ENCODE measurements at places on chromosomes 7 and 10. TPM values are rescaled to one million over a fixed set of nuclear protein-coding genes. Genes with fewer than 3 reads are reported as not detected.

CYP3A7 gene
- not detected for total RNA-seq

CLDN4 gene
- total RNA-seq, result 0.17 TPM

HECW1 gene
- not detected for total RNA-seq

DNA sequence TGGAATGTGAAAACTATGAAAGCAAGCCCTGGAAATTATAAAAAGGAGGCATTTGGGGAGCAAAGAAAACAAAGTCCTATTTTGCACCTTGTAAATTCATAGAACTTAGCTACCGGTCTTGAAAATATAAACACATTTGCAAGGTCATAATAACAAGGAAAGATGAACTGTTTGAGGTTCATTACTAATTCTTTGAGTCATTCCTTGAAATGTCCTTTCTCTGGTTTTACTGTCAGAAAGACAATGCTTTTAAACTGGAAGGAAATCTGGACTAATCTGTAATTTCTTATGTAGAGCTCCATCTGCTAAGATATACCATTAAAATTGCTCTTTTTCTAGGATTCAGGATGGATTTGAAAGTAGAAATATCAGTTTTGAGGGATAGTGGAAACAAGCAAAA, 1.4 kb downstream of the ERLIN1 start:
- peaks cover 22% of the 10 kb centered on the region for H3K36me3 ChIP-seq
- no peak overlapping the region for H3K27ac ChIP-seq
- H3K4me3 ChIP-seq, result peak overlapping the region; percentile 99
- no peak for DNase-seq
- no peaks in the 10 kb centered on the region for H3K27me3 ChIP-seq
- H3K4me1 ChIP-seq, result peaks cover 45% of the 10 kb centered on the region

GRCh38 chr10:29239569-29240472, 49.0 kb upstream of the LYZL1 start:
- no peak overlapping the region for H3K4me3 ChIP-seq
- no peak for DNase-seq
- no peak overlapping the region for H3K27ac ChIP-seq
- no peaks in the 10 kb centered on the region for H3K4me1 ChIP-seq
- peaks cover under 1% of the 10 kb centered on the region for H3K27me3 ChIP-seq

GRCh38 chr7:30173058-30173897, 38.5 kb downstream of the MTURN start:
- no peaks in the 10 kb centered on the region for H3K36me3 ChIP-seq
- H3K4me1 ChIP-seq, result no peaks in the 10 kb centered on the region
- peaks cover 2% of the 10 kb centered on the region for H3K27me3 ChIP-seq

DNA sequence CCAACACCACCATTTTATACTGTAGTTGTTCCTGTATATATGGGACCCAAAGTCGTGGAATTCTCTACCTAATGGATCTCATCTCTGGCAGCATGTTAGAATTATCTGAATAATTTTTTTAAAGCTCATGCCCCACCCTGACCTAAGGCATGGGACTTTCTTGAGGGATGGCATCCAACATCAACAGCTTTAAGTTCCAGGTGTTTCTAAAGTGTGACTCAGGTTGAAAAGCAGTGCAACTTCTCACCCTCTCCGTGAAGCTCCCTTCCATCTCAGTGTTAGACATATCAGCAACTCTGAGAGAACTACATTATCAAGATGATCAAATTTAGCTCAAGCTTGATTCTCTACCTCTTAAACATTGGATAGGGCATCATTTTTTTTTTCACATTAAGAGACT, 18.1 kb upstream of the RAB18 start:
- H3K27me3 ChIP-seq, result peaks cover 17% of the 10 kb centered on the region
- no peaks in the 10 kb centered on the region for H3K4me1 ChIP-seq

GRCh38 chr10:3178042-3178441, 5.5 kb upstream of the PITRM1 start:
- no peak overlapping the region for H3K4me3 ChIP-seq
- H3K36me3 ChIP-seq, result no peaks in the 10 kb centered on the region
- DNase-seq, result no peak
- H3K4me1 ChIP-seq, result peaks cover 3% of the 10 kb centered on the region
- H3K27ac ChIP-seq, result no peak overlapping the region
- H3K27me3 ChIP-seq, result peaks cover 41% of the 10 kb centered on the region

DNA sequence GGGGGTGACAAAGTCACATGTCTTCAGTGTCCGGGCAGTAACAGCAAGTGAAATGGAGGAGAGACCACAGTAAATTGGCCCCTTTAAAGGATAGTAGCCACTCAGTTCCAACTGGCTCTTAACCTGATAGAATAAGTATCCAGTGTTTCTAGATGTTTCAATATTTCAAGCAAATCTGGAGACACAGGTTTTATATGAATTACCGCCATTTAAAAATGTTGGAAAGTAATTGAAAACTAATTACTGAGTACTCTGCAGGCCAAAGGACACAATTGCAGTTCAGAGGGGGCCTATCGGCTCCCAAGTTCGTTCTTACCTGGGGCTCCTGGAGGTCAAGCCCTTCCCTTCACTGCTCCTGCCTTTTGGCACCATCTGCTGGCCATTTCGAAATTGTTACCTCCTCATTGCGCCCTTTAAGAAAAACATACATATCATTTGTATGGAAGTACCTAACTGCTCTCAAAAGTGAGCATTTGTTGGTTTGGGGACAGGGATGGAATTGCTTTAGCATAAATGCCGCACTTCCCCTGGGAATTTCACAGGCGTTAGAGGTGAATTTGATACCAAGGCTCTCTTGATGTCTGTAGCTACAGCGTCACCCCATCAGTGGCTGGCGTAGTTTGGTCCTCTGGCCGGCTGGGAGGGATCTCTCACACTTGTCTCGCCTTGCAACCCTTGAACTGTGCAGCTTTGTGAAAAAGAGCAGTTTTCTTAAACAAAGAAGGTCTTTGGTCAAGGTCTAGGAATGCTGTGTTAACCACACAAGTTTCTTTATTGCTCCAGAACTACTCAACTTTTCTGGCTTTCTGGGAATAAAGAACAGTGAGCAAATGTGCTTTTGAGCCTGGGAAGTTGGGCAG, 220.0 kb downstream of the ARHGAP21 start:
- H3K27ac ChIP-seq, result no peak overlapping the region
- H3K4me3 ChIP-seq, result no peak overlapping the region
- H3K27me3 ChIP-seq, result peaks cover 5% of the 10 kb centered on the region
- DNase-seq, result no peak
- H3K36me3 ChIP-seq, result no peaks in the 10 kb centered on the region

DNA sequence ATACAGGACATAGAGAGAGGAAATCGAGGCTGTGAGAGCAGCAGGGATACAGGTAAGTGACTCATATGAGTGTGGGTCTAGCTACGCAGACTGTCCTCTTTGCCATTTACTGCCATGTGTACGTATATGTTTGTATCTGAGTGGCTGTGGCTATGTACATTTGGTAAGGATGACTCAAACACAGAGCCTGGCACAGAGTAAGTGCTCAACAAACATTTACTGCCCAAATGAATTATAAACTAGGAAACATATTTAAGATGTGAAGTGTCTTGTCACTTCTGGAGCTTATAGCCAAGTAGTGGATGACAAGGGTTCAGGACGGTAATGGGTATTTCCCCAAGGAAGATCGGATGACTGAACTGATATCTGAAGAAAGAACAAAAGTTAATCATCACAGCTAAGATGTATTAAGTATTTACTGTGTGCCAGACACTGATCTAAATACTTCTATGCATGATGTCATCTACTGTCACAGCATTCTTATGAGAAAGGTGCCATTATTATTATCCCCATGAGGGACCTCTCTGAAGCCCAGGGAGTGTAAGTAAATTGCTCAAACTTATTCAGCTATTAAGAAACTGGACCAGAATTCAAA, 6.0 kb downstream of the MRPL43 start:
- H3K27ac ChIP-seq, result no peak overlapping the region
- no peaks in the 10 kb centered on the region for H3K27me3 ChIP-seq
- H3K4me1 ChIP-seq, result peaks cover 4% of the 10 kb centered on the region
- H3K36me3 ChIP-seq, result no peaks in the 10 kb centered on the region
- DNase-seq, result no peak

- no peaks in the 10 kb centered on the region for H3K36me3 ChIP-seq
- H3K4me1 ChIP-seq, result peaks cover 1% of the 10 kb centered on the region
- no peak for DNase-seq
- H3K4me3 ChIP-seq, result no peak overlapping the region
- H3K27me3 ChIP-seq, result peaks cover 3% of the 10 kb centered on the region
Measured at GRCh38 chr10:31242902-31243301, 76.1 kb upstream of the ZEB1 start.

- no peaks in the 10 kb centered on the region for H3K36me3 ChIP-seq
- H3K27ac ChIP-seq, result no peak overlapping the region
- H3K4me1 ChIP-seq, result no peaks in the 10 kb centered on the region
- no peak overlapping the region for H3K4me3 ChIP-seq
Measured at GRCh38 chr7:117896339-117896738, 23.1 kb upstream of the CTTNBP2 start.

DNA sequence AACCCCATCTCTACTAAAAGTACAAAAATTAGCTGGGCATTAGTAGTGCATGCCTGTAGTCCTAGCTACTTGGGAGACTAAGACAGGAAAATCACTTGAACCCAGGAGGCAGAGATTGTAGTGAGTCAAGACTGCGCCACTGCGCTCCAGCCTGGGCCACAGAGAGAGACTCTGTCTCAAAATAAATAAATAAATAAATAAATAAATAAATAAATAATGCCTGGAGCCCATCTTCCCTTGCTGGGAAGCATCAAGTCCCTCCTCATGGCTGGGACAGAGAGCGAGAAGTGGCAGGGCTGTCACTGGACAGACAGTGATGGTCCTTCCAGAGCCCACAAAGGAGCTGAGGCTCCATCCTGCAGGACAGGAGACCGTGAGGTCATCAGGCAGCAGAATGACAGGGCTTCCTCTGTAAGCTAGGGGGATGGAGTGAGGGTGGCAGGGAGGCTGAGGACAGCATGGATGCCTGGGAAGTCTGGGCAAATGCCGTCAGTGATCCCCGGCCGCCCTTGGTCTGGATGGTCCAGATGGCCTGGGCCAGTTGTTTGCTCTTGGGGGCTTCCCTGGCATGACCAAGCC, 36.4 kb upstream of the ELN start:
- no peaks in the 10 kb centered on the region for H3K4me1 ChIP-seq
- H3K4me3 ChIP-seq, result no peak overlapping the region
- no peaks in the 10 kb centered on the region for H3K27me3 ChIP-seq
- no peaks in the 10 kb centered on the region for H3K36me3 ChIP-seq

Measured in activated naive CD8-positive, alpha-beta T cell treated with anti-CD3 and anti-CD28 coated beads, Interleukin-2, amount 10 ng/mL, durations not matched to agents 7 days and 5 days (primary cell).